ENCODE measurements at places on chromosomes 11 and 22.

GRCh38 chr11:132471466-132471865 lies 1060.8 kb downstream of the OPCML start:
- peak; percentile 14 for DNase-seq

DNA sequence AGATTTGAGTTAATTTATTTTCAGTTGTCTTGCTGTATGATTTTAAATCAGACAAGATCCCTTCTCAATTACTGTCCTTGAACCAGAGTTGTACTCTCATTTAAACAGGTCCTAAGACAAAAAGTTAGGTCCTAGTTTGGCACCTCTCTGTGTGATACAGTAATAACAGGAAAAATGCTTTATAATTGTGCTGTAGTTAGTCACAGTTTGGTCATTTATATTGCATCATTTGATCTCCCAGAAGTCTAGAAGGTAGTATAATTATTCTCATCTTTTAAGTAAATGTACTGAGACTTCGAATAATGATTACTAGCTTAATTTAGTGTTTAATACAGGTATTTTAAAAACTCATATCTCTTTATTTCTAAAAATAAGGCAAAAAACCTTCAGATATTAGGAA lies 18.1 kb upstream of the LUZP2 start:
- DNase-seq: no peak

GRCh38 chr11:129945373-129945772 lies 50.0 kb upstream of the NFRKB start:
- no peak for DNase-seq

DNA sequence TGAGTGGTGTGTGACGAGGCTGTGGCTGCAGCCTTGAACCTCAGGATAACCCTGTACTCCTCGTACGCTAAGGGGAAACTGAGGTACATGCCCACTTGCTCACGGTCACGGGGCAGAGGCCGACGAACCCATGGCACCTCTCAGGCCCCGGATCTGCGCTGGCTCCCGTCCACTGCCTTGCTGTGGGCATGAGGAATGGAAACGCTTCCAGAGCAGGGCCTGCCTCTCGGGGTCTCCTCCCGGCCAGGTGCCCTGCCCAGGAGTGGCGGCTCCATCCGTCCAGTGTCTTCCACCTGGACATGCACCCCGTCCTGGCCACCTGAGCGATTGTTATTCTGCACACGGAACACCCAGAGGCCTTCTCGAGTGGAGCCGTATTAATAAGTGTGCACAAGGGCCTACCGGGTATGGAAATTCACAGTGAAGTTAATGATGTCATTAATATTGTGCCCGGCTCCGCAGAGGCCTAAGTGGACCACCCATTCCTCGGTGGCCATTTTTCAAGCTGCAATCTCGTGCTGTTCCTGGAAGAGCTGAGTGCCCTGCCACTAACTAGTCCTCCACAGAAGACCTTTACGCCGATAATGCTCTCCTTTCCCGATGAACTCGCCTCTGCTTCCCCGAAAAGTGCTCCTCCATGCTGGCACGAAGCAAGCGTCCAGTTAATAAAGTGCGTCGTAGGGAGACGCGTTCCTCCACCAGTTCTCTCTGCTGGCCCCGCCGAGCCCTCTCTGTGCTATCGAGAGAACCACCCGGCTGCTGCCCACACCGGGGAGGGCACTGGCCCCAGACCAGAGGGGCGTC lies 927.9 kb downstream of the BRD1 start:
- DNase-seq: no peak

DNA sequence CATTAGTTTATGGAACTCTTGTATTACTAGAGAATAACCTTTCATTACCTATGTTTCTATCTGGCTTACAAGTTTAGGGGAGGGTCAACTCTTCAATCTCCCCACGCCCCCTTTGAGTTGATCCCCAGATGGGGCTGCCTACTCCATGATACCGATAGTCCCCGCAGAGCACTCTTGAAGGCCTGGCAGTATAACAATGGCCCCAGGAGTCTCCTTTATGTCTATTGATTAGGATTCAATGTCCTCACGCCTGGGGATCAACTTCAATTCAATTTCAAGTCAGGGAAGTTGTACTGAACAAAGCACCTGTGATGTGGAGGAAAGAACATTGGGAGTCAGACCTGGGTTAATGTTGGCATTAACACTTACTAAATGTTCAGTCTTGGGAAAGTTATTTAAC lies 520.2 kb downstream of the METTL15 start:
- DNase-seq: no peak

DNA sequence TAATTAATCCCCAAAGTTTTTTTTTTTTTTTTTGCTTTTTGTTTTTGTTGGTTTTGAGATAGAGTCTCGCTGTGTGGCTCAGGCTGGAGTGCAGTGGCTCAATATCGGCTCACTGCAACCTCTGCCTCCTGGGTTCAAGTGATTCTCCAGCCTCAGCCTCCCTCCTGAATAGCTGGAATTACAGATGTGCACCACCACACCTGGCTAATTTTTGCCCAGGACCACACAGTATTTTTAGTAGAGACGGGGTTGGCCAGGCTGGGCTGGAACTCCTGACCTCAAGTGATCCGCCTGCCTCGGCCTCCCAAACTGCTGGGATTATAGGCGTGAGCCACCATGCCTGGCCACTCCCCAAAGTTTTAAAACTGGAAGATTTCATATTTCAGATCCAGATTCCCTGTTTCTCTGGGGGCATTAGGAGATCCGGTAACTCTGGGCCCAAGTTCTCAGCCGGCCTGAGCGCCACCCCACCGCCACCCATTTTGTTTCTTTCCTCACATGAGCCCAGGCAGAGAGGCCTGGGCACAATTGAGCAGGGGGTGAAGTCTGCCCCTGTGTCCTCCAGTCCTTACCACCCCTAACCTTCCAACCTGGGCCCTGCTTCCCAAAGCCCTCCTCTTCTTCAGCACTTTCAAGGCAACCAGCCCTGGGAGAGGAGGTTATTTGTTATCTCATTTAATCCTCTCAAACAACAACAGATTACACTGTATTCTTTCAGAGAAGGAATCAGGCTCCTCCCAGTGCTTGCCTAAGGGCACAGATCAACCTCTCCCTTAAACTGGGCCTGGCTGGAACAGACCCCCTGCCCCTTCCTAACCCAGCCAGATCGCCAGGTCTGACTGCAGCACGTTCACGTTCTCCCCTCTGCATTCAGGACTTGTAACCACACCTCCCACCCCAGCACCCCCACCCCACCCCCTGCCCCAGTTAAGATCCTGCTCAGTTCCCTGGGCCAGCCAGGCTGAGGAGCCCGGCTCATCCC lies 1.9 kb upstream of the CSNK1E start:
- DNase-seq: no peak

- no peak for DNase-seq
These were observed 342.1 kb upstream of the NCAM1 start for GRCh38 chr11:112619106-112619505.

GRCh38 chr11:122923302-122923701 lies 40.7 kb downstream of the JHY start:
- DNase-seq: no peak

DNA sequence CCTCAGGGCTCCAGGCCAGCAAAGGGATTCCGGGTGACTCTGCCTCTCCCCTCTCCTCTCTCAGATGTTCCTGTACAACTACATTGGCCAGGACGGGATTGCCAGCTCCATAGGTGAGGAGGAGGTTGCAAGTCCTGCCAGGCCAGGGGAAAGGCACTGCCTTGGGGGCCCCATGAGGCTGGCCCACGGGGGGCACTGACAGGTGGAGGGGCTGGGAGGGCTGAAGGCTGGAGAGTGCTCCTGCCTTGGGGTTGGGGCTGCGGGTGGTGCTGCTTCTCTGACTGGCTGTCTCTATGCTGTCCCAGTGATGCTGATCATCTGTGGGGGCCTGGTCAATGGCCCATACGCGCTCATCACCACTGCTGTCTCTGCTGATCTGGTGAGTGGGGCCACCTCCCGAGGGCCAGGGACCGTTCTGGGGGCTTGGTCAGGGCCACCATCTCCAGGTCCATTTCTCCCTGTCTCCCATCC lies 21.7 kb downstream of the SLC37A2 start:
- DNase-seq: no peak

DNA sequence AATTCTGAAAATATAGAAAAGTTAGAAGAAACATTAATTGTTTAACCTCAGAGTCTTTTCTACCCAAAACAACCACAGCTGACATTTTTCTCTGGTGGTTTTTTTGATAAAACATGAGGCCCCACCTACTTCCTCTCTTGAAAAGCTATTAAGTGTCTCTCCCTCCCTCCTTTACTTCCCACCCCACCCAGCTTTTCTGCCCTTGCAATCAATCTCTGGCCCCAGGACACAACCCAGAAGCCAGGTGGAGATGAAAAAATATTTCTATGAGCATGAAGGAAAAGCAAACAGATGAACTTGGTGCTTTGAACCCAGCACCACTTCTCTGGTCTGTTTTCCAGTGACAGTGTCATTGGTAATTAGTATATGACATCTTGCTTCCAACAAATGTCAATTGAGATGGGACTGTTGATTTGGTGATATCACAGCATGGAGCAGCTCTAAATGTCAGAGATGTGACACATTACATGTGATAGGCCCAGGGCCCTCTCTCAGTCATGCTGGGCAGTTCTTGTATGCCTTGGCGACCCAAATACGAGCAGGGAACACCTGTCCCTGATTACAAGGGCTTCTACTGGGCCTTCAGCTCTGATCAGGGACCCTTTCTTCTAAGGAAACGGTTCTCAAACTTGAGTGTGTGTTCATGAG lies 23.9 kb upstream of the TMPRSS13 start:
- DNase-seq: no peak

- DNase-seq: no peak
These were observed 29.1 kb upstream of the FGF19 start for GRCh38 chr11:69732910-69733309.

GRCh38 chr11:114259551-114259983 lies 36.6 kb upstream of the NNMT start:
- no peak for DNase-seq

DNA sequence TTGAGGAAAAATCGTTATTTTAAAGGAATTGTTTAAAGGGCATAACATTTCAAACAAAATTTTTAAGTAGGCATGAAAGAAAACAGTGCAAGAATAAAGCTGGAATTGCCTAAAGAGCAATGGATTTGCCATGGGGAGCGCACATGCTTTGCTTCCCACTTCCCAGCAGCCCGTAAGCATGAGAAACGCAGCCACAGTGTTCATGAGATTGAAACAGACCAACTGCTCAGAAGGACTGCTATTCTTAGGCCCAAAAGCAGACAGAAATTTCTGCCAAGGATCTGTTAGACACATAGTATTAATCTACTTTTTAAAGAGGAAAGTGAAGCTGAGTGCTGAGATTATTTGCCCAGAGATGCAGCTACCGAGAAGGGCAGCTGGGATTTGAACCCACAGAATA lies 34.2 kb upstream of the TSKU start:
- no peak for DNase-seq

GRCh38 chr22:19134874-19135273 lies 3.8 kb downstream of the TSSK2 start:
- DNase-seq: no peak

All from brain microvascular endothelial cell (primary cell).